Tibial nerve (tissue), 4 donors: ENCODE measurements at places on chromosomes 6 and 20.

DNA sequence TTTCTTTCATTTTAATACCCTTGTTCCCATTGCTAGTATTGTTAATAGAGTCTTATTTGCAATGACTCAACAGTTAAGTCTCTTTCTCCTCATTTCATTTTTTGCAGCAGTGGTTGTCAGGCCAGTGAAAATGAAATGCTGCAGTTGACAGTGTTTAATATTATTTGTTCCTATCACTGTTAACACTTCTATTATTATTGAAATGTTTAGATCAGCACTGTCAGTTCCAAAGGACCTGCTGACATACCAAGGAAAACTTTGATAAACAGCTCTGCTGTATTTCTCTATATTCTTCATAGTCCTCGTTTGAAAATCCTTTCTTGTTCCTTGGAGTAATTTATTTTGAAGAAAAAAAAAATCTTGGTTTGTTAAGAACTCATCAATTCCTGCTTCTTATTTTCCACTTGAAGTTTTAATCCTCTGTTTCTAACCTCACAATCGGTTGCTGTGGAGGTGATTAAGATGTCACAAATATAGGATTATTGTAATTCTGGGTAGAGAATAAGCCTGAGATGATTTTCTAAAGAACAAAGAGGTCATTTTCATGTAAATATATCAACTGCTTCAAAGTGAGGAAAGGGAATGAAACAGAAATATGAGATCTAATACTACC, 1065.9 kb upstream of the CITED2 start:
- H3K27me3 ChIP-seq = no peaks in the 10 kb centered on the region
- H3K27ac ChIP-seq = no peak overlapping the region
- H3K36me3 ChIP-seq = no peaks in the 10 kb centered on the region
- no peak for DNase-seq
- H3K4me3 ChIP-seq = no peak overlapping the region
- no peaks in the 10 kb centered on the region for H3K4me1 ChIP-seq

DNA sequence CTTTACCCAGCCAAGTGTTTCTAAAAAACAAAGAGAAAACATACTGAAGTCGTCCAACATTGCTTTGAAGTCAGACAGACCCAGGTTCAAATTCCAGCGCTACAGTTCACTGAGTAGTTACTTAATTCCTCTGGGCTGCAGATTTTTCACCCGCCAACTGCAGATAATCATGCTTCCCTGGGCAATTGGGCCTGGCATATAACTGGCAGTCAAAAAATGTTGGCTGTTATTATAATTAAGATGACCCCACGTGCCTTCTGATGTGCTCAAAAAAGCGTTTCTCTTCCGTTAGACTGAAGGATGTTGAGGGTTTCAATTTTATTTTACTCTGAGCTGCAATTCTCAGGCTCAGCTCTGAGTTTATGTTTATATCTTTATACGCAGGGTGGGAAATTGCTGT, 156.1 kb upstream of the CITED2 start:
- no peak for DNase-seq
- H3K27ac ChIP-seq = no peak overlapping the region
- peaks cover 35% of the 10 kb centered on the region for H3K4me1 ChIP-seq
- no peaks in the 10 kb centered on the region for H3K36me3 ChIP-seq
- H3K27me3 ChIP-seq = no peaks in the 10 kb centered on the region
- H3K4me3 ChIP-seq = no peak overlapping the region

- no peaks in the 10 kb centered on the region for H3K27me3 ChIP-seq
- peak overlapping the region; percentile 89 for H3K27ac ChIP-seq
- H3K36me3 ChIP-seq = peaks cover 7% of the 10 kb centered on the region
- peaks cover 26% of the 10 kb centered on the region for H3K4me1 ChIP-seq
Observed at GRCh38 chr20:62141397-62142251, 1.6 kb downstream of the PSMA7 start.

GRCh38 chr6:6434151-6434550, 113.7 kb upstream of the F13A1 start:
- no peaks in the 10 kb centered on the region for H3K36me3 ChIP-seq
- DNase-seq = no peak
- no peaks in the 10 kb centered on the region for H3K4me1 ChIP-seq

- H3K27me3 ChIP-seq = no peaks in the 10 kb centered on the region
- DNase-seq = no peak
- no peak overlapping the region for H3K4me3 ChIP-seq
- no peaks in the 10 kb centered on the region for H3K36me3 ChIP-seq
- H3K4me1 ChIP-seq = no peaks in the 10 kb centered on the region
Observed at GRCh38 chr6:22106961-22107360, 189.9 kb downstream of the PRL start.

DNA sequence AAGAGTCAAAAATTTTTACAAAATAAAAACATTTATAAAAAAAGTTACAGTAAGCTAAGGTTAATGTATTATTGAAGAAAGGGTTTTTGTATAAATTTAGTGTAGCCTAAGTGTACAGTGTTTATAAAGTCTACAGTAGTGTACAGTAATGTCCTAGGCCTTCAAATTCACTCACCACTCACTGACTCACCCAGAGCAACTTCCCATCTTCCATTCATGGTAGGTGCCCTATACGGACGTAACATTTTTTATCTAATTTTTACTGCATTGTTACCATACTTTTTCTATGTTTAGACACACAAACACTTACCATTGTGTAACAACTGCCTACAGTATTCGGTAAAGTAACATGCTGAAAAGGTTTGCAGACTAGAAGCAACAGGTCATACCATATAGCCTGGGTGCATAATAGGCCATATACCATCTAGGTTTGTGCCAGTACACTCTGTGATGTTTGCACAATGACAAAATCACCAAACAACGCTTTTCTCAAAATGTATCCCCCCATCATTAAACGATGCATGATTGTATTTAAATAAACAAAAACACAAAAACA, 6.0 kb downstream of the MTFR2 start:
- H3K36me3 ChIP-seq = no peaks in the 10 kb centered on the region
- no peak for DNase-seq

GRCh38 chr6:139251045-139251690, 40.6 kb downstream of the TXLNB start:
- H3K27me3 ChIP-seq = no peaks in the 10 kb centered on the region
- DNase-seq = no peak
- H3K27ac ChIP-seq = peak overlapping the region; percentile 3
- peaks cover 25% of the 10 kb centered on the region for H3K4me1 ChIP-seq

DNA sequence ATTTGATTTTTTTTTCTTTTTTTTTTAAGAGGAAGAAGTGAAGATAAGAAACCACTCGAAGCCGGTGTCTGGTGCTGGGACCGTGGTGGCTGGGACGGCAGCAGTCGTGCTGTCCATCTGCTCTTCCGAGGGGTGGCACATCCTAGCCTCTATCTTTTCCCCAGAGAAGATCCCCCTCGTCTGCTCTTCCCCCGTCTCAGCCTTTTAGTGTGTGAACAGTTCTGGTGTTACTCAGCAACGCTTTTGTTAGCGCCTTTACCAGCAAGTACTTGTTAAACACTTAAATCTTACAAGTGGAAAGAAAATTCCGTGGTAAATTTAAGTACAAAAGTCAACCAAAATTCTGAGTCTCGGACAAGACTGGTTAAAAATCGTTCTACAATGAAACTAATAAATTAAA, 90.1 kb downstream of the RSPH3 start:
- H3K36me3 ChIP-seq = no peaks in the 10 kb centered on the region
- no peak overlapping the region for H3K27ac ChIP-seq
- no peaks in the 10 kb centered on the region for H3K4me1 ChIP-seq
- no peaks in the 10 kb centered on the region for H3K27me3 ChIP-seq

DNA sequence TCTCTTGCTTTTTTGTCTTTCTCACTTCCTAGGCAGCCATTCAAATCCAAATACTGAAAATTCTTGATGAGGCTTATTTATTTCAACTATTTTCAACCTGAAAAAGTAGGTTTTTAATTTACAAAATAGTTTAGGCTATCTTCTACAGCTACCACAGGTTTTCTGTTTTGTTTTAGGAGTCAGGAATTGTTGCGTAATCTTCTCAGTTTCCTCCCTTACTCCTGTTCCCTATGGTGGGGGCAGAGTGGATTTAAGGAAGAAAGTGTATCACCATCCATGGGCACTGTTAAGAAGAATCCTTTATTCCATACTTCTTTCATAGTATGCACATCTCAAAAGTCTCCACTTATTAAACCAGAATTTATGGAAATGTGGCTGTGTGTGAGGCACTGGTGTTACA, 182.4 kb downstream of the KHDC1L start:
- H3K4me3 ChIP-seq = no peak overlapping the region
- H3K36me3 ChIP-seq = no peaks in the 10 kb centered on the region
- H3K4me1 ChIP-seq = no peaks in the 10 kb centered on the region
- no peak for DNase-seq
- H3K27me3 ChIP-seq = no peaks in the 10 kb centered on the region

DNA sequence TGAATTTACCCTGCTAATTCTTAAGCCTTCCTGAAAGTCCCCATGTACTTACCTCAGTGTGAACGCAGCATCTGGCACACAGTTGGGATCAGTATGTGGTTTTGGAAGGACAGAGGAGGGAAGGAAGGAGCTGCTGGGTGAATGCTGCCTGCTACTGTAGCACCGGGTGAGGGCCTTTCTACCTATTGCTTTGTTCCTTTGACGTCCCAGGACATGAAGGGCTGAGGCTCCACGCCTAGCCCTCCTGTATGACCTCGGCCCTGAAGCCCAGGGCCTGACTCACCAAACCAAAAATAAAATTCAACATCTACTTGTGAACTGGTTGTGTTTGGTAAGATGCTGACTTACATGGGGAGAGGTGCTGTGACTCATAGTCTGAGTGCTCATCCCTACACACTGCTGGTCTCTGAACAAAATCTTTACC, 51.1 kb downstream of the ARID1B start:
- no peaks in the 10 kb centered on the region for H3K36me3 ChIP-seq
- no peak overlapping the region for H3K27ac ChIP-seq
- H3K4me3 ChIP-seq = no peak overlapping the region
- no peaks in the 10 kb centered on the region for H3K27me3 ChIP-seq

DNA sequence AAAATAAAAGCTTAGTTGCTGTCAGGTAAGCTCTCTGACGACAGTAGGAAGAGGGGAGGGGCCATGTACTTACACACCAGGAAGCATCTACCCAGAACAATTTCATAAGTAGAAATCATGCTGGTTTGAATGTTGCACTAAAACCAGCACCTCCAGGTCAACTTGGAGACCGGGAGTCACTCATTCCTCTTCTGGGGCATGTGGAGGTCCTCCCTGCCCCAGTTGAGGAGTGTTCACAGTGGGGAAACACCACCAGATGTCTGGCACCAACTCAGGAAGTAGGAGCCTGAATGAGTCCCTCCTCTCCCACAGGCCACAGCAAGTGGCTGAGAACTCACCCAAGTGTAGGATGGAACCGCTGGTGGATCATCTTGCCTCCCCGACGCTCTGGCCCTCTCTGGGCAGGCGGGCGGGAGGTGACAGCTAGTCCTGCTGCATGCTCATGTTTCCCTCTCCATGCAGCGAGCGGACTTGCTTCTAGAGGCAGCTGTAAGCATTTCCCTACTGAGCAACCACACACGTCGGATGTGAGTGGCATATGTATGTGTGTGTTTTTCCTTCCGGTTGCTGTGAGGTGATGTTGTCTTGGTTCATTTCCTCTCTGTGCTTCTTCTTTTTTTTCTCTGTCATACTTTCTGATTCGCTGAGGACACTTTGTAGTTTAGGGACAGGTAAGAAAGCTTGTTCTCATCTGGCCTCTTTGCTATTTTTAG, 149.5 kb upstream of the NEDD9 start:
- DNase-seq = no peak
- H3K4me3 ChIP-seq = no peak overlapping the region

DNA sequence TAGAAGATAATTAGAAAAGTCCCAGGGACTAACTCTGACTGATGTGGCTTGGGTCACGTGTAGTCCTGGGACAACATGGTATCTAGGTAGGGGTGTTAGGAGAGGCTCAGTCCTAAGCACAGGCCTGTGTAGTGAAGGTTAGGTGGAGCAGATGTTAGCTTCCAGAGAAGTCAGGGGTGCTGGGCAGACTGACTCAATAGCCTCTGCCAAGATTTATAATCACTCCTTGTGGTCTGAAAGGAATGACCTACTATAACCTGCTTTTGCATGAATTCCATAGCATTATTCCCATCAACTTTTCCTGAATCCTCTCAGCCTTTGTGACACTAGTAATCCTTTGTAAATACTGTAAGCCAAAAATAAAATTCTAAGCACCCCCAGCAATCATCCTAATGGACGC, 10.2 kb upstream of the PEX7 start:
- no peaks in the 10 kb centered on the region for H3K36me3 ChIP-seq
- H3K4me1 ChIP-seq = no peaks in the 10 kb centered on the region
- H3K27ac ChIP-seq = no peak overlapping the region
- DNase-seq = no peak
- no peak overlapping the region for H3K4me3 ChIP-seq
